RPMI7951 (cell line): ENCODE measurements at places on chromosomes 1 and 21. TPM values are rescaled to one million over a fixed set of nuclear protein-coding genes. Genes with fewer than 3 reads are reported as not detected.
A peak's percentile ranks its signal among the peaks of the same experiment; 100 is the strongest.

DNA sequence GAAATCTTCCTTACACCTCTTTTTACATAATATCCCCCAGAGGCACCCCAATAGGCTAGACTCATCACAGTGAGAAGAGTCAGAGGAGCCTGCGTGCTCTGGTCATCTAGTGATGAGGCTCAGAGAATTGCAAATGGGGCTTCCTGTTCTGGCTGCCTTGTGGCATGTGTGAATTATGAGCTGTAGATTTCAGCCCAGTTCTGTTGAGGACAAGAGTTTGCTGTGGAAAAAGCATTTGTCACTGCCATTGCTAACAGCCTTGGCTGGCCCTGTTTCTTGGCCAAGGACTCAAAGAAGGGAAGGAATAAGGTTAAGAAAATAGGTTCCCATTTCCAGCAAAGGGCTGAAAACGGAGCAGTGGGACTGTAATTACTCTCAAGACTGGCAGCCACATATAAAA is 30.7 kb downstream of the MRAP start:
- DNase-seq, result peak; percentile 54

DNA sequence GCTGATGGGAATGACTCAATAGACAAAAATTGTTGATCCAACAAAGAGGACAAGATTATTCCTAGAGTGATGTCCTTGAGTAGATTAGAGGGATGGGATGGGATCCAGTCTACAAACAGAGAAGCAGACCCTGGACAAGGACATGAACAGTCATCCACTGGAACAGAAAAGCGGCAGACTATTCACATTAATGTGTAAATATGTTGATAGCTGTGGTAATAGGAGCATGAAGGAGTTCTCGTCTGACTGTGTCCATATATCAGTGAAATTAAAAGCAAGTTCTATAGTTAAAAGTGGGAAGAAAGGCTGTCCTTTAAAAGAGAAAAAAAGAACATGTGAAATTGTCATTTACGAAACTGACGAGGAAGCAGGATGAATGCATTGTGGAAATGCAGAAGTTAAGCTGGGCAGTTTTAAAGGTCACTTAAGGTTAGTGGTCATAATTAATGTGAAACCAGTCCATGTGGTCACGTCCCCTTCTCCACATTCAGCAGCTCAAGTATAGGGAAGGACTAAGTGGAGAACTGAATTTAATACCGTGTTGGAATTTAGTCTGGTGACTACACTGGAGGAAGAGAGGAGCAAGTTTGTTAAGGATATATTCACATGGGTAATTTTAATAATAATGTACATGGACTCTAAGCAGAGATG is 62.1 kb downstream of the PIK3R3 start:
- no peak for DNase-seq

GRCh38 chr1:60169206-60169605 is 95.6 kb upstream of the C1orf87 start:
- no peak for DNase-seq

PRDM16 gene
- total RNA-seq, result not detected in 2 replicates

DNA sequence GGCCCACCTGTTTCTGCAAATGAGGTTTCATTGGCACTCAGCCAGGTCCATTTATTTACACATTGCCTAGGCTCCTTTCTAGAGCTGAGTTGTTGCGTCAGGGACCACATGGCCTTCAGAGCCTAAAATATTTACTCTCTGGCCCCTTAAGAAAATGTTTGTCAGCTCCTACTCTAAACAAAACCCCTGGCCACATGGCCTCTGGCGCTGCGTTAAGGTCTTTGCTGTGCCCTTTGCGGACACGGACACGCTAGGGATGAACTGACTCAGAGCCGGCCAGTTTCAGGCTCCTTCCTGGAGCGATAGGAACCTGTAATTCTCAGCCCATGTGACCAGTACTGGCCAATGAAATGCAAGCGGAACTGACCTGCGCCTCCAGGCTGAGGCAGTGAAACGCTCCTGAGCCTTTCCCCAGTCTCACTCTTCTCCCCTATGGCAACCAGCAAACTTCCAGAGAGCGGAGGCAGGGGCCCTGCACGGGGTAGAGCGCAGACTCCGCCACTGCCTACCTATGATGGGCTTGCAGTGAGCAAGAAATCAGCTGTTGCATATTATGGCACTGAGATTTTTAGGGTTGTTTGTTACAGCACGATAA is 160.3 kb downstream of the ETS2 start:
- peak; percentile 90 for DNase-seq

DNA sequence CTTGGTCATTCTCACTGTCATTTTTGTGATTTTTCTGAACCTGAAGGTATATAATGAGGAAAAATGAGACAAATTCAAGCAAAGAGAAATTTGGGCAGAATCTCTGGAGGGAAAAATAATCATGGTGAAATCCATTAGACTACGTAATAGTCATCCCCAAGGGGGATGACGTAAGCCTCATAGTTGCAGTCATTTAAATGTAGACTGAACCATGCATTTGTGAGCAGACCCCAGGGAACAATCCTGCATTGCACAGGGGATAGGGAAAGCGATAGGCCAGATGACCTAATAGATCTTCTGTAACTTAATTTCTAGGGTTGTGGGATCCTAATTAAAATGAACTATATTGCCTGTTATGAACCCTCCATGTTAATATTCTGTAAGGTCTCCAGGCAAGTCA is 167.4 kb upstream of the C1orf21 start:
- DNase-seq, result no peak

GRCh38 chr1:68525781-68526180 is 28.9 kb upstream of the DEPDC1 start:
- no peak for DNase-seq

ZFP69B gene
- 2.8 and 3.1 TPM in 2 replicates for total RNA-seq

GRCh38 chr1:218494449-218494852 is 149.3 kb downstream of the TGFB2 start:
- no peak for DNase-seq

GRCh38 chr1:214635506-214635905 is 32.5 kb downstream of the CENPF start:
- DNase-seq, result no peak
